Stimulated activated CD4-positive, alpha-beta T cell treated with anti-CD3 and anti-CD28 coated beads, Interleukin-4, amount 100 ng/mL, for 4 hours (primary cell): ENCODE measurements at places on chromosomes 2 and 18.

DNA sequence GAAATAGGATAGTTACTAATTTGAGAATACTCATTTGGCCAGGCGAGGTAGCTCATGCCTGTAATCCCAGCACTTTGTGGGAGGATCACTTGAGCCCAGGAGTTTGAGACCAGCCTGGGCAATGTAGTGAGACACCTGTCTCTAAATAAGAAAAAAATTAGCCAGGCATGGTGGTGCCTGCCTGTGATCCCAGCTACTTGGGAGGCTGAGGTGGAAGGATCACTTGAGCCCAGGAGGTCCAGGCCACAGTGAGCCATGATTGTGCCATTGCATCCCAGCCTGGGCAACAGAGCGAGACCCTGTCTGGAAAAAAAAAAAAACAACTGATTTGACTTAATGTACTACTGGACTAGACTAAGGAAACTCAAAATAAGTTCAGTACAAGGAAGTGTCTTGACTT is 32.7 kb upstream of the ZNF638 start:
- DNase-seq = no peak

DNA sequence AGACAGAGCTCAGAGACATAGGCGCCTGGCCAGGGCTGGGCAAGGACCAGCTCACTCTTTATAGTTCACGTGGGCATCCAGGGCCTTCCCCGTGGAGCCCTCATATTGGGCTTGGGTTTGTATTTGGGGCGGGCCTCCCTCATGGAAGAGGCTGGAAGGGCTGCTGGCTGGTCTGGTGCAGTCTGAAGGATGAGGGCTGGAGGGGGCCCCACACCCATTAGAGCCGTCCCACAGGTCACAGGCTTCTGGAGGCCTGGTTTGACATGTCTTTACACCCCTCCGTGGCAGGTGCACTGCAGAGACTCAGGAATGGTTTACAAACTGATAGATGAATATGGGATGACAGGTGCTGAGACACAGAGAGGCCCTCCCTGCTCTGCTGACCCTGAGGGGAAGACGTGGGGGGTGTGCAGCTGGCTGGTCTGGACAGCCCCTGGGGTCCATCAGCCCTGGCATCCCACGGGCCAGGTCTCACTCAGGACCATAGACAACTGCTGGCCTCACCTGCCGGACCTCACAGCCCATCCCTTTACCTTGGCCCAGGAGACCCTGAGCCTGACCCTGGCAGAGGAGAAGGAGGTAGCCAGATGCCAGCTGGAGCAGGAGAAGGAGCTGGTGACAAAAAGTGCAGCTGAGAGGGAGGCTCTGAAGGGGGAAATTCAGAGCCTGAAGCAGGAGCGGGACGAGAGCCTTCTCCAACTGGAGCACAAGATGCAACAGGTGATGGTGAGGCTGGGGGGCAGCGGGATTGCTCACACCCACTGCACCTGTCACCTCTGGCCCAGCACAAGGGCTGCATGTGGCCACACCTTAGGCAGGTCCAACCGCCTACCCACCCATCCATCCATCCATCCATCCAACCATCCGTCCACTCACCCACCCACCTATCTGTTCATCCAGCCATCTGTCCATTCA is 43.9 kb downstream of the CROCC2 start:
- no peak for DNase-seq

- no peak for DNase-seq
Measured at GRCh38 chr2:5393474-5393873, 298.7 kb upstream of the SOX11 start.

DNA sequence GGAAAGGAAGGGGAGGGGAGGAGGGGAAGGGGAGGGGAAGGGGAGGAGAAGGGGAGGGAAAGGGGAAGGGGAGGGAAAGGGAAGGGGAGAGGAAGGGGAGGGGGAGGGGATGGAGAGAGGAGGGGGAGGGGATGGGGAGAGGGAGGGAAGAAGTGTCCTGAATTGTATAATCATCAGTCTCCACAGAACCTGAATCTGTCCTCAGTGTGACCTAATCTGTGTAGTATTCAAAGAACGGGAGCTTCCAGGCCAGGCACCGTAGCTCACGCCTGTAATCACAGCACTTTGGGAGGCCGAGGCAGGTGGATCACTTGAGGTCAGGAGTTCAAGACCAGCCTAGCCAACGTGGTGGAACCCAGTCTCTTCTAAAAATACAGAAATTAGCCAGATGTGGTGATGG is 41.1 kb upstream of the CCDC150 start:
- DNase-seq = no peak

DNA sequence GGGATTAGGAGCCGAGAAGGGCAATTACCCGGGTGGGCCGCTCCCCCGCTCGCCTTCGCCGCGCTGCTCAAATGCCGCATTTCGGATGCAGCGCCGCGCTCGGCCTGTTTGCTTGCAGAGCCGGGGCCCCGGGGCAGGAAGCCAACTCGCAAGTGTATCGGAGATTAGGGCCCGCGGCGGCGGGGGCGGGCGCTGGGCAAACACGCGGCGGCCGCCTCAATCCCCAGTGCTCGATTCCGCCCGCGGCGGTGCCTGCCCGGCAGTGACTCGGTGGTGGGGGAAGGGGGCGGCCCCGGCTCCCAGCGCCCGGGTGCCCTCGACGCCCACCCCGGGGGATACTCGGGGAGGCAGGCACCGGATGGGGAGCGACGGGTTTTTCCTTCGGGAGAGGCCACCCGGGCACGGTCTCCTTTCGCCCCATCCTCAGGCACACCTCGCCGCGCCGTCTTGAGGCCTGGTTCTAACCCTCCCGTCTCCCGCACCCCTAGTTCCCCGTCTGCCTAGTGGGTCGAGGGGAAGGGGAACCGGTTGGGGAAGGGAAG is 26.6 kb upstream of the NOTO start:
- DNase-seq = peak; percentile 67

DNA sequence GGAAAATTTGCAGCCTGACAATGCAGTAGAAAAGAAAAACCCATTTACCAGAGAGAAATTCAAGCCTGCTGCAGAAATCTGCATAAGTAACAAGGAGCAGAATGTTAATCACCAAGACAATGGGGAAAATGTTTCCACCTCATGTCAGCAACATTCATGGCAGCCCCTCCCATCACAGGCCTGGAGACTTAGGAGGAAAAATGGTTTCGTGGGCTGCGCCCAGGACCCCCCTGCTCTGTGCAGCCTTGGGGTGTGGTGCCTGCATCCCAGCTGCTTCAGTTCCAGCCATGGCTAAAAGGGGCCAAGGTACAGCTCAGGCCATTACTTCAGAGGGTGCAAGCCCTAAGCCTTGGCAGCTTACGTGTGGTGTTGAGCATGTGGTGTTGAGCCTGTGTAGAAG is 53.4 kb downstream of the RPE start:
- no peak for DNase-seq

GRCh38 chr2:158655628-158656027 is 139.5 kb upstream of the DAPL1 start:
- no peak for DNase-seq
